ENCODE measurements at places on chromosomes 4 and X. TPM values are rescaled to one million over a fixed set of nuclear protein-coding genes. Genes with fewer than 3 reads are reported as not detected.

EVC gene
- not detected for total RNA-seq

BEND2 gene
- not detected for total RNA-seq

SSX4 gene
- not detected for total RNA-seq

- DNase-seq, result no peak
These were observed 551.4 kb upstream of the ADGRL3 start for GRCh38 chr4:60648774-60649173.

Data from naive thymus-derived CD8-positive, alpha-beta T cell (primary cell).